ENCODE measurements at places on chromosomes 5 and 9.

GRCh38 chr9:31389075-31389474 lies 995.4 kb upstream of the ACO1 start:
- DNase-seq, result no peak

GRCh38 chr9:74577956-74578355 lies 80.8 kb downstream of the RORB start:
- DNase-seq, result no peak

- no peak for DNase-seq
These were observed 20.2 kb downstream of the NSG2 start for GRCh38 chr5:174065528-174066197.

GRCh38 chr9:134099123-134099761 lies 31.4 kb upstream of the BRD3 start:
- peak; percentile 58 for DNase-seq

- DNase-seq, result no peak
These were observed 6.9 kb downstream of the ERMP1 start for GRCh38 chr9:5825895-5826622.

GRCh38 chr9:133677126-133678010 lies 41.2 kb downstream of the DBH start:
- peak; percentile 49 for DNase-seq

DNA sequence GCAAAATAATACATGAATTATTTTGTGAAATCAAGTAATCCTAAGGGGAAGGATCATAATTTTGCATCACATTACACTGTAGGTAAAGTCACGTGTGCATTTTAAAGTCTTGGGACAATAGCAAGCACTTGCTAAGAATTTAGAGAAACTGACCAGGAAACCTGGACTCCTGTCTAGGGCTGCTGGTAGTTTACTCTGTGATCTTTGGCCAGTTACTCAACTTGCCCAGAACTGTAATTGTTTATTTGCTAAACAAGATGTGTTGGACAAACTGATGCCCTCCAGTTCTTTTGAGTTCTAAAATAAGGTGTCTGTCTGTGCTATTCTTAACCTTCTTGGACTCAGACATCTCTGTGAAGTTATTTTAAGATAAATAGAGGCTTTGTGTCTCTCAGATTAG lies 594.8 kb upstream of the DMAC1 start:
- no peak for DNase-seq

GRCh38 chr9:110258690-110259091 lies 2.4 kb upstream of the TXN start:
- DNase-seq, result no peak

DNA sequence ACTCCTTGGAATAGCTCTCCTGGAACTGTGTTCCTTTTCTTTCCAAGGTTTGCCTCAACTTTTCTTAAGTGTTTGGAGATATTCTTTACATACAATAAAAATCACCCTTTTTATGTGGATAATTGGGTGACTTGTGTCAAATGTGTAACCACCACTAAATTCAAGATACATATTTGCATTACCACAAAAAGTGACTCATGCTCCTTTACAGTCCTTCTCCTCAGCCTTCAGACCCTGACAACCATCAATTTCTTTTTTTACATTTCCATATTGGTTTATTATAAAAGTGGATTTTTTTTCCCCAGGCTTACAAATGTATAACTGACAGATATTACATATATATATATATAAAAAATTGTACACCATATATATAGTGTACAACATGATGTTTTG lies 372.0 kb upstream of the KCNN2 start:
- no peak for DNase-seq

GRCh38 chr9:7788772-7789171 lies 10.8 kb downstream of the DMAC1 start:
- DNase-seq, result no peak

GRCh38 chr5:34545626-34546025 lies 110.5 kb upstream of the RAI14 start:
- no peak for DNase-seq

DNA sequence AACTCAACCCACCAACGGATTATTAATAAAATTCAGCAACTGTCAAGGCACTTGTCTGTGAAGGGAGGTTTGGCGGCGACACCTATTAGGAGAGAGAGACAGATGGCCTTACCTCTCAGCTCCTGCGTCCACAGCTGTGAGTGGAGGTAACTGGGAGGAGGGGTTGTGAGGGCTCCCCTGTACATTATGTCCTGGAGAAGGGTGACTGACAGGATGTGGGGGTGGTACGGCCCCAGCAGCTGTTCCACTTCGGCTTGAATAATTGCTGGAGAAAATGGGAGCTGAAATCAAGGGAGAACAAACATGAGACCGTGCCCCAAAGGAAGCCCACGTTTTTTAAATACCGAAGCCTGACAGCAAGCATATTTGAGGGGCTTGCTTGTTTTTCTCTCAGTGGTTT lies 353.5 kb upstream of the RFX3 start:
- no peak for DNase-seq

DNA sequence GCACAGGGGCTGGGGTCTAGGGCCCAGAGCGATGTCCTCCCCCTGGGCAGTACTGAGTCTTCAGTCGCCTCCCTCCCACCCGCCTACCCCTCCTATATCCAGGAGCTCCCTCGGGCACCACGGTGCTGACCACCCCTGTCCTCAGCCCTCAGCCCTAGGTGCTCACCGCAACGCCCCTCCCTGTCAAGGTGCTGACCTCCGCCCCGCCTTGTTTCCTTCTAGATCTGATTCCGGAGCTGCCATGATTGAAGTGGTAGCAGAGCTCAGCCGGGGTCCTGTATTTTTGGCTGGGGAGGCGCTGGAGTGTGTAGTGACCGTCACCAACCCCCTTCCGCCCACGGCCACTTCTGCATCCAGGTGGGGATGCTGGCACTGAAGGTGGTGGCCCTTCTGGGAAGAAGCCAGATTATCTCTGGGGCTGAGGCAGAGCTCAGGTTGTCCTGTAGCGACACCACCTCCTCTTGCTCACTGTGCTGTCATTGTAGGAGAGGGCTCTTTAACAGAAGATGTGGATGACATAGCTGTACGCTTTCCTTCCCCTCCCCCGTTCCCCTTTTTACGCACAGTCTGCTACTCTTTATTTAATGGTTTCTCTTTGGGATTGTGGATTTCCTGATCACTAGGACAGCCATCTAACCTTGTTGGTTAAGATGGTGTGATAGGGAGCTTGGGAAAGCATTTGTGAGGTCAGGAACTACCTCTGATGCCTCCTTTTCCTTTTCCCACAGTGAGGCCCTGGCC lies 598 bp downstream of the RGP1 start:
- DNase-seq, result peak; percentile 31

GRCh38 chr9:37528652-37529471 lies 43.1 kb downstream of the POLR1E start:
- peak; percentile 82 for DNase-seq

DNA sequence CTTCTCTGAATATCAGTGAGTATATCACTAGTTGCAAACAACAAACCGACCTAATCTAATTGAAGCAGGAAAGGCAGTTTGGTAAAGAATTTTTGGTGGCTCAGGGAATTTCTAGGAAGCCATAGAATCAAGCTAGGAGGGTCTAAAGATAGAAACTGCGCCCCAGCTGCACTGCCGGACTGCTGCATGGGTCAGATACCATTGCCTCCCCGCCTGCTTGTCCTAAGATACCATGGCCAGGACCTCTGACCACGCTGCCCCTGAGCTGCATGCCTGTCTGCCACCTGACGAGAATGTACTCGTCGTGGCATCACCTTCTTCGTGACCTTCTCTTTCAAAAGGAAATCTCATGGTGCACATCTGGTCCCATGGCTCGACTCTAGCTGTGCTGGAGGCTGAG lies 439.0 kb downstream of the ZSWIM6 start:
- DNase-seq, result no peak

- no peak for DNase-seq
These were observed 17.4 kb downstream of the FRMPD1 start for GRCh38 chr9:37668116-37668601.

- DNase-seq, result no peak
These were observed 92.1 kb downstream of the ZNF354C start for GRCh38 chr5:179152144-179152895.

- DNase-seq, result no peak
These were observed 260.5 kb downstream of the GADD45G start for GRCh38 chr9:89865357-89865756.

- DNase-seq, result no peak
These were observed 201.4 kb downstream of the ZNF462 start for GRCh38 chr9:107064378-107064777.

DNA sequence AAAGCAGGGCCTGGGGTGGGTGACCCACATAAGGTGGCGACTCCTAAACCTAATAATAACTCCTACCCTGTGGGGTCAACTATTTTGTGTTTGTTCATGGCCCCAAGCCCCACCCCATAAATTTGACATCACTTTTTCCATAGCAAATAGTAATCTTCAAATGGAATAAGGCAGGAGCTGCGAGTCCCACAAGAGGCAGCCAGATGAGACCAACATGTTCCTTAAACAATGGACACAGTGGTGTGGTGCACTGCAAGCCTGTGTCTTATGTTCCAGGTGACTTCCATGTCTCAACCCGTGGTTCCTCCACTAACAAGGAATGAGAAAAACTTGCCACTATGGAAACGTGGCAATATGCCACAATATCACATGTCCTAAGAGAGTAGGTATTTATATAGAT lies 20.6 kb downstream of the TMEM174 start:
- DNase-seq, result no peak

DNA sequence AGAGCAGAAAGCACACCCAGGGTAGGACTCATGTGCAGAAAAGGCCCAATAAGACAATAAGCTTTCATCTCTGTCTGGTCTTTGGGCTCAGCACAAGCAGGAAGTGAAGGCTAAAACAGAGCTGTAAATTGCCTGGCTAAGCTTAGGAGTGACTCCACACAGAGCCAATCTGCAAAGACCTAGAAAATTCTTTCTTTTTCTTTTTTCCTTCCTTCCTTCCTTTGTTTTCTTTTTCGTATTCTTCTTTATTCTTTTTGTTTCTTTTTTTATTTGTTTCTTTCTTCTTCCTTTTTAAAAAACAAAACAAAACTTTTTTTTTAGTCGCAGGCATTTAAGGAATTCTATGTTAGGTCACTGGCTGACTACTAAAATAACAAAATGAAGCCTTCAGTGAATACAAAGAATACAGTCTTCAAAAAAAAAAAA lies 12.2 kb downstream of the SLC35A4 start:
- no peak for DNase-seq

DNA sequence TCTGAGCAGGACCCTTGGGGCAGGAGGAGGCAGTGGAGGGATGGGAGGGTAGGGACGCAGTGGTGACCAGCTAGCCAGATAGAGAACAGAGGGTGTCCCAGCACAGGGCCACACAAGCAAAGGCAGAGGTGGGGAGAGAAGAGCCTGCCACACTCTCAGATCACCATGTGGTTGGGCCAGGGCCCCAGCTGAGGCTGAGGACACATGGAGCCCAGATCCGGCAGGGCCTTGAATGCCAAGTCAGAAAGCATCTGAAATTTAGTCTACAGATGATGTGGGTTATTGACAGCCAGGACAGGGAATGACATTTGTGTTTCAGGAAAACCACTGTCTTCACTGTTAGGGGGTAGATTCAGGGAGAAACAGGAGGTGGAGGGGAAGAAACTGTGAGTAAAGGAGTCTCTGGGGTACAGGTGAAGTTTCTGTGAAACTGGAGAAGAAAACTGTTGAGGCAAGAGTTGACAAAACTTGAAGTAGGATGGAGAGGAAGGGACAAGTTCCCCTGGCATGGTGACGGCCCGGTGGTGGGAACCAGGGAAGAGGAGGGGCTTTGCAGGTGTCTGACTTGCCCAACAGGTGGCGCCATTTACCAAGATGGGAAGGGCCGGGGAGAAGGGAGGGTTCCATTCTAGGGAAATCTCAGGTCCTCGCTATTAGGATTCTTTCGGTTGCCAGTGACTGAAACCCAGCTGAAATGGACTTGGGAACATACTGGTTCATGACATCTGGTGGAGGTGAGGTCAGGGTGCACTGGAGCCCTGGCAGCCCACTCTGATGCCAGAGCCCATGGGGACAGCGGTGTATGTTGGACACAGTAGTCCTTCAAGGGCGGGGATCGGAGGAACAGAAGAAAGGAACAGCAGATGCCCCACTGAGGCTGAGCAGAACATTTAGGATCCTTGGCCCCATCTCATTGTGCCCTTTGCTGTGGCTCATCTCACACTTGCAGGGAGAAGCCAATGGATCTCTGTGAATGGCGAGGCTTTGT lies 100.1 kb downstream of the KCNIP1 start:
- peak; percentile 4 for DNase-seq

DNA sequence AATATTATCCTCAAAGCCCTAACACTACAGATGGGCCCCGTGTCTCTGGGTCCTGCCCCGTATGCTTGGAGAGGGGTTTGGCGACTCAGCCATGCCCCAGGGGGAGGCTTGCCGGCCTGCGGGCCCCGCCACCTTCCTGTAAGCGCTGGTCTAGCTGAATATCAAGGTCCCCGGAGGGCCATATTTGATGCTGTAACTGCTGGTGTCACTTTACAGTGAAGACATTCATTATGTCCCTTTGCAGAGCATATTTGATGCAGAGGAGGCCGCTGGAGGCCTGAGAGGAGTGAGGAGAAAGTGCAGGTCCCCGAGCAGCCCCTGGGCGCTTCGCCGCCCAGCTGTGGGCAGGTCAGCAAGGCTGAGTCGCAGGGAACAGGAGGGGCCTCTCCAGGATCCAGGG lies 16.8 kb downstream of the IRX4 start:
- no peak for DNase-seq

DNA sequence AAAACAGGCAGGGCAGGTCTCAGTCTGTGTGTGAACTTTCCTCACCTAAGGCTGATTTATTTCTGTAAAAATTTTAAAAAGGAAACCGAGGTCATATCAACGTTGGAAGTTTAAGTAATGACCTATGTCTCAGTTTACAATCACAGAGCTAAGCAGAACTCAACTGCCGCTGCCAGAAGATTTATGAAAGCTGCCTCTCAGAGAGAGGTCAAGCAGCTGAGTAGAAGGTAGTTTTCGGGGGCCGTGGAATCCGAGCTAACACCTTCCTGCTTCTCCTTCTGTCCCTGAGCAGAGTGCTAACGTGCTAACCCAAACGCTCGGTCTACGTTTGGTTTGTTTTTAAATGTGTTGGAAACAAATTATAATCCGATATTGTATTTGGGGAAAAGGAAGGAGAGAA lies 11.1 kb downstream of the TTF1 start:
- no peak for DNase-seq

GRCh38 chr9:128714586-128715435 lies 9.1 kb downstream of the ZDHHC12 start:
- no peak for DNase-seq

DNA sequence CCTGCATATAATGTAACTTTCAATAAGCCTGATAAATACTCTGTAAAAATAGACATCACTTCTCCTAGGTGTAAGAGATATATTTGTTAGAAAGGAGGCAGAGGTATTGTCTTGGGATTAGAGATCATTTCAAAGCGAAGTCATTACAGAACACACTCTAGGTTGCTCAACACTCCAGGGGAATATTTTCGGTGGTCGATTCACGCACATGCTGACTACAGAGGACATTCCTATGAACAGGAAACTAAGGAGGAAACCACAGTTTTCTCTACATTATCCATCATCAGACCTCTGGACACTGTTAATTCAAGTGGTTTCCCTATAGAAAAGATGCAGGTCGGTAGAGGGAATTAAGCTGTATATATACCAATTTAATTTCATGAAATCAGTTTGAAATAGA lies 370.0 kb downstream of the NDUFS4 start:
- no peak for DNase-seq

- no peak for DNase-seq
These were observed 3.3 kb downstream of the EBF1 start for GRCh38 chr5:159096243-159096923.

- DNase-seq, result no peak
These were observed 99.1 kb downstream of the ADAMTS6 start for GRCh38 chr5:65382582-65382981.
